ENCODE measurements at places on chromosomes 3 and 15.

GRCh38 chr3:108472001-108472591, 38.3 kb downstream of the MYH15 start:
- DNase-seq = no peak

DNA sequence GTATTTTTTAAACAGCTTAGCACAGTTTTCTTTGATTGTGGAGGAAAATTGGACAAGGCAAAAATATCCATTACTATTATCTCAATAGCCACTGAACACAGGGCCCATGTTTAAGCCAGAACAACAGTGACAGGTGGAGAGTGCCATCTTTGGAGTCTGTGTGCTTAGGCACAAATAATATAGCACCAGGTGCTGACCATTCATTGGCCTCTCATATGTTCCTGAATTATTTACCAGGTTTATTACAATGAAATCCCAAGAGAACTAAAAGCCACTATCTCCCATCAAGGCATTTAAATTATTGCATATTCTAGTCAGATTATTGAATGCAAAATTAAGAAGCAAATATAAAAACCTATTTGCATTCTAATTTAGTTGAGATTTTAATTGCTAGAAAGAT, 39.6 kb downstream of the GPR156 start:
- DNase-seq = no peak

DNA sequence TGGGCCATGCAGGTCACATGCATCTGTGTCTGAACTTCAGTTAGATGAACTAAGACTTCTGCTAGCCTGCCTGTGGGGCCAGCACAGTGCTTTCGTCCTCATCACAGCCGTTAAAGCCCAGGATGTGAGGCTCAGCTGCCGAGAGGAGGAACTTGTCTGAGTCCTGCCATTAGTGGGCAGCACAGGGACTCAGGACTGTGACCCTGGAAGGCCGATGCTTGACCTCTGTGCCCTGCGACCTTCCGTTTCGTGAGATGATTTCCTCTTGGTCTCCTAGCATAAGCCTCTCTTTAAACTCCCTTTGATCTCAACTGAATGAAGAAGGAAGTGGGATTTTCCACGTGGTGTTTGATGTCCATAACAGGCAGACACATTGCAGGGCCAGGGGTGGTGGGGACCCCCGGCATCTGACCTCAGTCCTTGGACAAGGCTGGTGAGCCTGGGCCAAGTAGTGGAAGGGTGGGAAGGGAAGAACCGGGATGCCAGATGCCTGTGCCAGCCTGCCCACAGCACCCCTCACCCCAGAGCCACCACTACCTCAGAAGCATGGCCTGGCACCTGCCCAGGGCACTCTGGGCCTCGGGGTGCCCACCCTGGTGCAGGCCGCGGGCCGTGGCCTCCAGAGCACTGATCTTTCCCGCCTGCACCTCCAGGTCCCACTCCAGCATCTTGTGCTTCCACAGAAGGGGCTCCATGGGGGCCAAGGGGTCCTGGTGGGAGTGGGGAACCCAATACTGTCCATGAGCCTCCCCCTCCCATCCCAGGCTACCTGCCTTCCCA, 21.6 kb downstream of the PLA2G4B start:
- no peak for DNase-seq

- no peak for DNase-seq
Observed at GRCh38 chr3:167559924-167560323, 86.1 kb upstream of the SERPINI2 start.

DNA sequence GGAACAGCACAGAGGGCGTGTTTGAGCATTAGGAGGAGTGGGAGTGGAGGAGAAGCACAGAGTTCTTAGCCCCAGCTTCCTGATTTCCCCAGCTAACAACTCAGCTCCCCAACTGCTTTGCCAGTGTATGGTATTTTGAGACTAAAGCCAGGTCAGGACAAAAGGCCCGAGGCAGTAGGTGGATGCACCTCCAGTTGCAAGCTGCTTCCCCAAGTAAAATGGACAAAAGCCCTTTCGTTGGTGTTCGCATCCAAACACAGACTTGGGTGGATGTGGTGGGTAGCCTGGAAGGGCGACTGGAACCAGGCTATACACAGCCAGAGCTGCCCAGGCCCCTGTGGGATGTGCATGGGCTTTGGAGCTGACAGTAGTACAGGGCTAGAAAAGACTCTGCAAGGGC, 12.3 kb upstream of the EHD4 start:
- no peak for DNase-seq

DNA sequence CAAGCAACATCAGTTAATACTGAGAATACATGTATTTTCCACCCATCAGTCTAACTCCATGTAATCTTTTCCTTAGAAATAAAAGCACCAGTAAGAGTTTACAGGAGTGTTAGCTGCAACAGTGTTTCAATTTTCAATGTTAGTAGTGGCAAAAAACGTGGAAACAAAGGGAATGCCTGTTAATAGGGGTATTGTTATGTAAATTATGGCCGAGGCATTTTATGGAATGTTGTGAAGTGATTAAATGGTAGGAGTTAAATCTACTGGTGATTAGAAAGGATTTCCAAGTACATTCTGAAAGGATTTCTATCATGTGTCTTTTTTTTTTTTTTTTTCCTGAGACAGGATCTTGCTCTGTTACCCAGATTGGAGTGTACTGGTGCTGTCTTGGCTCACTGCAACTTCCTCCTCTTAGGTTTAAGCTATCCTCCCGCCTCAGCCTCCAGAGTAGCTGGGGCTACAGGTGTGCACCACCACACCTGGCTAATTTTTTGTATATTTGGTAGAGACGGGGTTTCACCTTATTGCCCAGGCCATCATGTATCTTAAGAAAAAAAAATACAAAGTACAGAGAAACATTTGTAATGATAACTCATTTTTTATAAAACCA, 6.6 kb downstream of the ATP6V1A start:
- DNase-seq = no peak

Measured in activated naive CD4-positive, alpha-beta T cell treated with anti-CD3 and anti-CD28 coated beads, Interleukin-2, amount 50 U/mL, for 16 hours (primary cell).